ENCODE measurements at places on chromosomes 4 and X.
A peak's percentile ranks its signal among the peaks of the same experiment; 100 is the strongest.

DNA sequence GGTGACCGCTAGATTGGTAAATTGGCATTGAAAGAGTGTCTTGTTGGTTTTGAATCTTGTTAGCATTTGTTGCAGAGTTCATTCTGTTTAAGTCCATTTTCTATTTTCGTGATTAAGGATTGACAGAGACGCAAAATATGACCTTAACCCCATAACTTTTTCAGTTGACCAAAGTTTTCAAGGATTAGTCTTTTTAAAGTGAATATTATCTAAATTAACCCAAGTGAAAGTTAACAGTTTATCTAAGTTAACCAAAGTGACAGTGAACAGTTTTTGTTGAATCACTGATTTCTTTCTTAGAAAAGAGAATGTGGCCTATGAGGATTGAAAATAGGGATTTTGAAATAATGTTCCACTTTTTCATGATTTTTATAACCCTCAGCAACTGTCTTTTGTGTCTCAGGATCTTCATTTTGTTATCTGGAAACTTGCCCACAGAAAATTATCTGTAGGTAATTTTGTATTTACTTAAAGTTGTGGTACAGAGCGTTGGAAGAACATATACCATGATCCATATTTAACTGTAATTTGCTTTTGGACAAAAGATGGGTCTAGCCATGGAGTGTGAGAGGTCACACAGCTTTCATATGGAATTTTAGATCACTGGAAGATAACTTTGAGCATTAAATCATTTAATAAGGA lies 3.3 kb downstream of the CPEB2 start:
- DNase-seq, result peak; percentile 8

- no peak for DNase-seq
These were observed 808 bp downstream of the THAP6 start for GRCh38 chr4:75514949-75515612.

DNA sequence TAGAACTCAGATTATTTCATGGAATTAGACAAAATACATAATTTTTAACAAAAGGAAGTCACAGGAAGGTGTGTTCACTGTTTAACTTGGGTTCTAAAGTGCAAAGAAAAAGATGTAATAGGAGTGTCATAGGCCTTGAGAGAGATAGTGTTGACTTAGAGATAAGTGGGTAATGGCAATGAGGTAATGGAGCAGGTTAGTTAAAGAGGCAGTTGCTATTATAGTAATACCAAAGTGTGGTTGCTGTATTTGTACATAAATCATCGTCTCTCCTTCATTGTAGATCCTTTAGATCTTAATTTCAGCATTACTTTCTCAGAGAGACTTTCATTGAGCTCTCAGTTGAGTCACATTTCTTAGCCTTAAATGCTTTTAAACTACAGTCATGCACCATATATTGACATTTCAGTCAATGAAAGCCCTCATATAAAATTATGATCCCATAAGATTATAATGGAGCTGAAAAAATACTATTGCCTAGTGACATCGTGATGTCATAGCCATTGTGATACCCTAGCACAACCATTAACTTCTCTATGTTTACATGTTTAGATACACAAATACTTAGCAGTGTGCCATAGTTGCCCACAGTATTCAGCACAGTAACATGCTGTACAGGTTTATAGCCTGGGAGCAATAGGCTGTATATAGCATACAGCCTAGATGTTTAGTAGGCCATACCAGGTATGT lies 245.4 kb downstream of the ADGRL3 start:
- DNase-seq, result no peak

DNA sequence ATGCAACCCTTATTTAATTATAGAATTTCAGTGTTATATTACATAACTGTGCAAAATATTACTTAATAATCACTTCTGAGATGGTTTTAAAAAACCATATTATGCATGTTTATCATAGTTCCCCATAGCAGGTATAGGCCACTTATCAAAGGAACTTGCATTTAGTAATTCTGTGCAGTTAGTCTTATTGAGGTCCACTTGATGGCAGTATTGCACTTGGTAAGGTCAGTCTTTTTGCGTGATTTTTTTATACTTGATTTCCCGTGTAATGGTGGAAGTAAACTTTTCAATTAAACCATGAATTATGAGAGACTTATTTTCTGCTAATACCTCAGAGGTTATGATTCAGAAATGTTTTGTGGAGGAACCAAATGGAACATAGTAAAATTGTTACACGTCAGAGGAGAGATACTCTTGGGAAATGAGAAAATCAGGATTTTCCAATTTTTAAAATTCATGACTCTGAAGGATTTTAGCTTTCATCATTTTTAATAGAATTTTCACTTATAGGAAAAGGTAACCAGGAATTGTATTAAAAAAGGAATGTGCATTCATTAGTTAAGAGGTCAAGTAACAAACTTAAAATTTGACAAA lies 230.0 kb downstream of the CCSER1 start:
- DNase-seq, result peak; percentile 75

- DNase-seq, result peak; percentile 80
These were observed at the start of gene FHL1 for GRCh38 chrX:136147315-136147901. Gene FHL1, plus strand, starts transcription at chrX:136147533.

GRCh38 chr4:82905205-82905604 lies 4.7 kb downstream of the THAP9 start:
- DNase-seq, result no peak

DNA sequence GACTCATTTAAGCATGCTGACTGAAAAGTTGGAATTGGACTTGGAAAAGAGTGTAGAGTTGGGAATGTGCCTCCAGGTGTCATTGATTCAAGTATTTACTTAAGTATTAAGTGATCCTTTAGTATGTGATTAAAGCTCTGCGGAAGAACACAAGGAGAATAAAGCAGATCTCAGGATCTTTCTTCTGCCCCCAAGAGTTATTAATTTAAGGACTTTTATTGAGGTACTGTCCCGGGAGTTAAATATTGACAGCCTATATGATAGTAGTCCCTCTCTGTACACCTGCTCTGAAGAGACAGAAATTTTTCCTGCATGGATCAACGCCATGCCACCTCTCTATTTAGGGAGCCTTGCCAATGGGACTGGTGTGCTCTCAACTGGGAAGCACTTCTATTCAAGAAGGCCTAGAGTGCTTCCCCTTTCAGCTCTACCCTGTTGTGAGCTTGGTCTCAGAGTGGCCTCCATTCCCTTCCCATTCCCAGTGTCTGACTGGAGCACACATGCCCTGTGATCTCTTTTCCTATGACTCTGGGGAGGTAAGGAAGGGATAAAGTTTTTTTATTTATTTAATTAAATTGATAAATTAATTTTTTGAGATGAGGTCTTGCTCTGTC lies 75.9 kb downstream of the SHISA3 start:
- no peak for DNase-seq

DNA sequence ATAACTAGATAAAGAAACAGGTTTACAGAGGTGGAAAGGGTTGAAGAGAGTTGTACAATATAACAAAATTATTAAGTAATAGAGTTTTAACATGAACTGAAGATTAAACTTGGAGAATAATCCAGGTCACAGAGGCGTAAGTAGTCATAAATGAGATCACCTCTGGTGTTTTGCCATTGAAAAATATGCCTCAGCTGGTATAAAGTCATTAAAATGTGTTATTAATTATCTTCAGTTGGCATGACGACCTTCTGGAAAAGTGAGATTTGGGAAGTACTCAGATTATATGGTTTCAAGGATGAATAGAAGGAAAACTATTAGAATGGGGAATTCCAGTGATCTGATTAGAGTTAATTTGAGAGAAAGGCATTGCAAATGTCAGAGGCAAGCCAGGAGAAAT lies 237.5 kb upstream of the ANXA10 start:
- no peak for DNase-seq

GRCh38 chr4:30920043-30920442 lies 199.9 kb downstream of the PCDH7 start:
- peak; percentile 68 for DNase-seq

- DNase-seq, result no peak
These were observed 28.7 kb downstream of the APLN start for GRCh38 chrX:129626026-129626425.

DNA sequence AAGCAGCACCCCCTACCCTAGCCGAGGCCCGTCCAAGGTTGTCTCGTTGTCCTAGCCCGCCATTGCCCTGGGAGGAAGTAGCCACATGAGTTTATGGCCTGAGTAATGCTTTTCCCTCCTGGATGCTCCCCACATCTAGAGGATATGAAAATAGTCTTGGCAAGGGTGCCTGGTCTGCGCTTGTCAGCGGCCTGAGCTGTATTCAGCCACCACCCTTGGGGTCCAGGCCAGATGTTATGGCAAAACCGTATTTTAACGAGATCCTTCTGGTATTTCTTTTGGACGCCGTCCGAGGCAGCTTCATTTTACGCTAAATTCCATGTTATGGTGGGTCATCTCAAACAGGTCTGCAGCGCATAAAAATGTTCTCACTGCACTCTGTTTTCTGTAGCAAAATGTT lies 89.3 kb downstream of the GPR143 start:
- peak; percentile 20 for DNase-seq

DNA sequence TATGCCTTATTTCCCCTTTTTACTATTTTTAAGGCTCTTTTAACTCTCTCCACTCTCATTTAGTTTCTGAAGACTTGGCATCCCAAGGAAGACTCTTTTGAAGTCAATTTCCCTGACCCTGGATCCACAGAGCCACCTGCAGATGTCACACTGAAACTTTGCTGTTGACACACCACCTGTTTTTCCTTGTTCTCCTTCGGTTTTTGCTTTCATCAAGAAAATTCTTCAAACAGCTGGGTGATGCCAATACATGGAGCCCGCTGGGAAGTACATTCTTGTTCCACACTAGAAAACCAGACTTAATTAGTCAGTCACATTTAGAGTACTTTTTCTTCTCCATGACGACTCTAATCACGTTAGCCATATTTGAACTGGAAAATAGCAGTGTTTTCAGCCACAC lies 293.9 kb downstream of the PDGFC start:
- DNase-seq, result no peak

GRCh38 chr4:53055716-53056403 lies 193.7 kb downstream of the RASL11B start:
- no peak for DNase-seq

DNA sequence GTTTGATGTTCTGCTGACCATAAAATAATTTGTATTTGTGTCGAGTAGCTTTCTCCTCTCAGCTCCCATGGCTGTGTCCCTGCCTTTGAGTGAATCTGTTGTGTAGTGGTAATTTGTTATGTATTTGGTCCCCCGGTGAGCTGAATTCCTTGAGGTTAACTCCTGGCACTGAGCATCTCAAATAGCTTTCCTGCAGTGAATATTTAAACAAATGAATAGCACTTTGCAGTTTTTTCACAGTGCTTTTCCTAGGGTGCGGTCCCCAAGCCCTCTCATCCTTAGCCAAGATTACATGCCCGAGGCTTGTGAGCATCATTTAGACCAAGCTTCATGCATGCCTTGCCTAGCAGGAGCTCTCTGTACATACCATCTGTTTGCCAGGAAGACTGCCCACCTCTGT lies 74.2 kb downstream of the CLDN34 start:
- no peak for DNase-seq

- DNase-seq, result peak; percentile 89
These were observed 89.6 kb upstream of the MAD2L1 start for GRCh38 chr4:120156120-120156718.

DNA sequence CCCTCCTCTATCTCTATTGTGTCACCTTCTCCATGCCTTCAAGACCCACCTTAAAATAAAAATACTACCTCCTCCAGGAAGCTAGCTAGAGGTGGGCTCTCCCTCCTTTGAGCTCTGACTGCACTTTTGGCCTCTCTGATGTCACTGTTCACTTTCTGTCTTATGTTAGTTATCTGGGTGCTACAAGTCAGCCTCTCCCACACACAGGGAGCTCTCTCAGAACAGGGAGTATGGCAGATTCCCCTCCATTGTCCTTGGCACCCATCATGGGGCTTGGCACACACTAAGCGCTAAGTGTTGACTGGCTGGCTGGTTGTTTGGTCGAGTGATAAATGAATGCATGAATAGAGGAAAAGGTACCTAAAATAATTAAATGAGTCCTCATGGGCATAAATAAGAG lies 21.2 kb upstream of the KDM5C start:
- DNase-seq, result no peak

DNA sequence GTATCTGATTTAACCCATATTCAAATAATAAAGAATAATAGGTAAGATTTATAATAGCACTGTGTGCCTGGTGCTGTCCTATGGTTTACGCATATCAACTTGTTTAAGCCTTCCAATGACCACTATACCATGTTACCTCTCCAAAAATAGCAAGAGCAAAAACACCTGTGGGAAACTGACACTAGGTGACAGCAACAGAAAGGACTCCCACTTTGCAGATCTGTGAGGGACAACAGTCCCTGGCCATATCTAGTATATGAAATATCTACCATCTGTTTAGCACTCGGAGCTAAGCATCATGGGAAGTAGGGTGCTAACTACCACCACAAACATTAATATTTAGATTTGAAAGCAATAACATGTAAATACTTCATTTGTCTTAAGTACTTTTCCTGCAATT lies 55.7 kb upstream of the TXK start:
- DNase-seq, result no peak

DNA sequence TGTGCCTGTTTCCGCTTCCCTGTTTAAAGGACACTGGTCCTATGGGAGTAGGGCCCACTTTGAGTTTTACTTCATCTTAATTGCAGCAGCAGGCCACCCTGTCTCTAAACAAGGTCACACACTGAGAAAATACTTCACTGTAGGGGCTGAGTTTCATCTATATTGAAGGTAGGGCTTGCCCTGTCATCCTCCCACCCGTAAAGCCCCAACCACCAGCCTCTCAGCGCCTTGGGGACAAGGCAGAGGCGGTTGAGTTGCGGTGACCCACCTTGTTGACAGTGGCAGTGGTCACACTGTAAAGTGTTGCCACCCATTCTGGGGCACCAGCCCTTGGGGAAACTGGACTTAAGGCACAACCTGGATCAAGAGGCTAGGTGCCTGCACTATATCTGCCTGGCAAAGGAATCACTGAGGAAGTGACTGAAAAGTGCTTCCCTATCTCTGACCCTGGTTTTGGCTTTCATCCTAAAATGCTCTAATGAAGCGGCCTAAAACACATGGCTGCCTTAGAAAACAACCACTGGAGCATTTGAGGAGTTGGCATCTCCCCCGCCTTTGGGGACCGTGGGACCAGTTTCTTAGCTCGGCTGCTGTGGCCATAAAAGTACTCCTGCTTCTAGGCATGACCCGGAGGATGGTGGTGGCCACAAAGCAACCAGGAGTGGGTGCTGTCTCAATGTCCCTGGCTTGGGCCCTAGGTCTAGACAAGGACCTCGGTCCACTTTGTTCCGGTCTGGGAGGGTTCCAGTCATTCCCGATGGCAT lies 7.8 kb upstream of the WDR1 start:
- no peak for DNase-seq

- DNase-seq, result no peak
These were observed 16.5 kb downstream of the UNC5C start for GRCh38 chr4:95532305-95532704.

- no peak for DNase-seq
These were observed 731.1 kb upstream of the DIAPH2 start for GRCh38 chrX:95953564-95953963.

GRCh38 chrX:44228621-44229020 lies 114.9 kb downstream of the EFHC2 start:
- no peak for DNase-seq

GRCh38 chrX:47240619-47241018 lies 7.8 kb downstream of the USP11 start:
- no peak for DNase-seq

All from eye (tissue), 1 donor.